ENCODE measurements at places on chromosomes 7 and 10.

GRCh38 chr7:135905355-135905754, 71.8 kb downstream of the MTPN start:
- no peaks in the 10 kb centered on the region for H3K36me3 ChIP-seq
- H3K27me3 ChIP-seq = no peaks in the 10 kb centered on the region
- H3K4me1 ChIP-seq = no peaks in the 10 kb centered on the region
- H3K4me3 ChIP-seq = no peak overlapping the region

- H3K36me3 ChIP-seq = peaks cover 23% of the 10 kb centered on the region
- no peak for DNase-seq
- H3K4me1 ChIP-seq = no peaks in the 10 kb centered on the region
- no peak overlapping the region for H3K27ac ChIP-seq
These were observed 91.5 kb upstream of the MXI1 start for GRCh38 chr10:110115784-110116520.

GRCh38 chr10:43253461-43254198, 13.2 kb downstream of the RASGEF1A start:
- no peak for DNase-seq
- no peak overlapping the region for H3K4me3 ChIP-seq
- H3K27me3 ChIP-seq = no peaks in the 10 kb centered on the region
- peaks cover 6% of the 10 kb centered on the region for H3K4me1 ChIP-seq
- no peak overlapping the region for H3K27ac ChIP-seq
- H3K36me3 ChIP-seq = no peaks in the 10 kb centered on the region

DNA sequence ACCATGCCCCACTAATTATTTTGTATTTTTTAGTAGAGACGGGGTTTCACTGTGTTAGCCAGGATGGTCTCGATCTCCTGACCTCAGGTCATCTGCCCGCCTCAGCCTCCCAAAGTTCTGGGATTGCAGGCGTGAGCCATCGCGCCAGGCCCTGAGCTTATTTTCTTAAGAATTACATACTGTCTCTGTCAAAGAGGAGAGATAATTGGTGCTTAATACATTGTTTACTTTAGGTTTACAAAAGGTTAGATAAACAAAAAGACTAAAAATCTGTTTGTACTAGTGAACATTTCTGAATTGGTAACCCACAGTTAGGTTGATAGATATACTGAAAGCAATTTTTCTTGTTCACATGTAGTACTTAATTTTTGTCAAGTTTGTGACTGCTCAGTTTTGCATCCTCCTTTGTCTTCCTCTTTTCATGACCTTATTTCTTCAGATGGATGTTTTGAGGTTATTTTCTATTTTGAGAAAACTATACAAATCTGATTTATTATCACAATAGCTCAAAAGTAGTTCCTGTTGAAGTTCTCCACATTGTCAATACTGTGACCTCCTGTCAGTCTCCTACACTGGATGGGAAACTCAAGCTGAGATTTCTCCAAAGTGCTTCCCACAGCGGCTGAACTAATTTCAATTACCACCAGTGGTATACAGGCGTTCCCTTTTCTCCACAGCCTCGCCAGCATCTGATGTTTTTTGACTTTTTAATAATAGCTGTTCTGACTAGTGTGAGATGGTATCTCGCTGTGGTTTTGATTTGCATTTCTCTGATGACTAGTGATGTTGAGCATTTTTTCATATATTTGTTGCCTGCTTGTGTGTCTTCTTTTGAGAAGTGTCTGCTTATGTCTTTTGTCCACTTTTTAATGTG, 22.5 kb downstream of the HHEX start:
- DNase-seq = no peak
- H3K4me3 ChIP-seq = no peak overlapping the region

DNA sequence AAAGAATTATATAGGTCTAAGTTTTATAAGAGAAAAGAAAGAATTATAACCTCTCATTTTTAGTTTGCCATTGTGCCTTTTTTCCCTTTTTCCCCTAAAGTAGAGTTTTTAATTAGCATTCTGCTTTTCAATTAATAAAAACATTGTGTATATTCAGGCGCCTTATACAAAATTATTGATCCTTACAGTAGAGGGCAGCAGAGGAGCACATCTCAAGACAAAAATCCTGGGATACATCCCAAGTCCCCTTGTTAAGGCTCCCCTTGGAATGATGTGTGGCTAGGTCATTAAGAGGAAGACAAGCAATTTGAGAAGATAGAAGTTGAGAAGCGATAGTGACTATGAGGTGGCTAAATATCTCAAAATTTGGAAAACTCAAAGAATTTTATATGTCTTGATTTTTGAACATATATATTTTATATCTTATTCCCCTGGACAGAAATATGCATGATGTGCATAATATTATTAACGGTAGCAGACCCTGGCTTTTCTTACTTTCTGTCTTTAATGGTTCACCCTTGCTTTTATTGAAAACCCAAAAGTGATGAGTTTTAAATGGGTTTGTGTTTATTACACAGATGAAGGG, 19.1 kb upstream of the TPK1 start:
- H3K4me3 ChIP-seq = no peak overlapping the region
- no peaks in the 10 kb centered on the region for H3K36me3 ChIP-seq
- peaks cover 6% of the 10 kb centered on the region for H3K27me3 ChIP-seq
